ENCODE measurements at places on chromosomes 2 and 18.

- no peak for DNase-seq
Observed at GRCh38 chr2:29881089-29881730, 40.2 kb downstream of the ALK start.

GRCh38 chr2:212940816-212941215, 210.6 kb downstream of the IKZF2 start:
- DNase-seq: no peak

GRCh38 chr2:40166006-40166405, 285.9 kb downstream of the SLC8A1 start:
- DNase-seq: no peak

DNA sequence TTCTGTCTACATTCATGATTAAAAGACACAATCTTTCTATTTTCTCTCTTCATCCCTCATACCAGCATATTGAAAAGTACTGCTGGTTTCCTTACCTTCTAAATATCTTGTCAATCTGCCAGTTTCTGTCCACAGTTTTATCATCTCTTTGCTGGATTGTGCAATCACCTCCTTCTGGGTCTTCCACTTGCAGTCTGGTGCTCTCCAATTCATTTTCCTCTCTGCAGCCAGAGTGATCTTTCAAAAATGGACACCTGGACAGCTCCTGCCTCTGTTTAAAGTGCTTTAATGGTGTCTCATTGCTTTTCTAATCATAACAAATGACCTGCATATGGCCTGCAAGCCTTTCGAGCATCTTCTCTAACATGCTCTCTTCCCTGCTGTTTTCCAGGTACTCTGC, 94.0 kb downstream of the C1QL2 start:
- no peak for DNase-seq

DNA sequence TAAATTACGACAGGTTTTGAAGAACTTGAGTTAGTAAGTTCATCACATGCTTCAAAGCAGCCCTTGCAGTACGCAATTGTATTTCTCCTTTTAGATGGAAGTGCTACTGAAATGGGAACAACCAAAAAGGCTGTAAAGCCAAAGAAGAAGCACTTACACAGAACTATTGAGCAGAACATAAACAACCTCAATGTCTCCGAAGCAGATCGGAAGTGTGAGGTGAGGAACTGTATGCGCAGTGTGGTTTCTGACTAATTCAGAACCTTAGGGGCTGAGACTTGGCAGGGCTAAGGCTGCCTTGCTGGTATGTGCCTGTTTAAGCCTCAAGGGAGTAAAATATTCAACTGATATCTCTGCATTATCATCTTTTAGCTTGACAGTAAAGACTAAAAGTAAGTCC, 8.4 kb downstream of the NCAPH start:
- no peak for DNase-seq

DNA sequence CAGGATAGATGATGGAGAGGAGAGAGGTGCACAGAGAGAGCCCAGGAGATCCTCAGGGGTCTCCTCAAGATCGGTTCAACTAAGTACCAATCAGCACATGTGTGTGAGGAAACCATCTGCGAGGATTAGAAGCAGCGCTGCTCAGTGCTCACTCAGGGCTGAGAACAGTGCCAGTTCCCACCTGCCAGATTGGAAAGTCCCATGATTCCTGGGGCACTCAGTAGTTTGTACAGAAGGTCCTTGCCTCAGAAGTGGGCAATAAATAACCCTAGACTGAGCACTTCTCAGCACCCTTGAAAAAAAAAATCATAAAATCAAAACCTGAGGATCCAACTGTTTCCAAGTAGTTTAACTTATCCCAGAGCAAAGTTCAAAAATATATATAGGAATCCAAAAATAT, 53.8 kb downstream of the SEMA4F start:
- no peak for DNase-seq

DNA sequence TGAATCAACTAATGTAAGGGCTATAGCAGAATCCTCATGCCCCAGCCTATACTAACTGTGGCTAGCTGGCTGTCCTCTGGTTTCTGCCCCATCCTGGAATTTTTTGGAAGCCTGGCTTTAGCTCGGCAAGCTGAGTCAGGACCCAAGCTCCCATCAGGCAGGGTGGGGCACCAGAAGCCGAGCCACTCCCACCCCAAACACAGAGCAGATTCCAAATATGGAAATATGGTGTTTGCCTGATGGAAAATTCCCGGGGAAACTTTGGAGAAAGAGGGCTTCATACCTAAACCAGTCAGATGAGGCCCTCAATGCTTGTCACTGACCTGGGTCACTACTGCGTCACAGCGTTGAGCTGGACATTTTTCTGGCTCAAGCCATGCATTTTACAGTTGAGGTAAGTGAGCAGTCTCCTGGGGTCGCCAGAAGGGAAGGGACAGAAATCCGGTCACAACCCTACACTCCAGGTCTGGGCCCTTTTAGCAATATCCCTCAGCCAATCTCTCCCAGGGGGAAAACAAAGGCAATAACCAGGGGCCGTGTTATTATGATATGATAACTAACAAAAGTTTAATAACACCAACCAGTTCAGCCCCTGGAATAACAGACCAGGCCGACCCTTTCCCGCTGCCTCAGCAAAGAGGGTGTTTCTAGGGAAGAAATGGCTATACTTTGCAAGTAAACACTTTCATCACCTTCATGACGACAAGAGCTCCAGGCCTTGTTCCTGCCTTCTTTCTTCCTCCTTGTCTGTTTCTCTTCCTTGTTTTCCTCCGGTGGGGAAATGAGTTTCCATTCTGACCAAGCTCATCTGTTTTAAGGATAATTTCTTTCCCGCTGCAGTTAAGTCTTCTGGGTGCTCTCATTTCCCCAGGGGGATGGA, 37.7 kb downstream of the PSD4 start:
- DNase-seq: no peak

- DNase-seq: no peak
Observed at GRCh38 chr2:69720404-69720803, 21.5 kb upstream of the ANXA4 start.

GRCh38 chr18:51603551-51603950, 406.1 kb upstream of the MEX3C start:
- DNase-seq: no peak

GRCh38 chr2:88005776-88006175, 10.6 kb downstream of the RNU2-63P start:
- DNase-seq: no peak

- DNase-seq: no peak
Observed at GRCh38 chr2:96025194-96025492, 9.6 kb downstream of the GPAT2 start.

DNA sequence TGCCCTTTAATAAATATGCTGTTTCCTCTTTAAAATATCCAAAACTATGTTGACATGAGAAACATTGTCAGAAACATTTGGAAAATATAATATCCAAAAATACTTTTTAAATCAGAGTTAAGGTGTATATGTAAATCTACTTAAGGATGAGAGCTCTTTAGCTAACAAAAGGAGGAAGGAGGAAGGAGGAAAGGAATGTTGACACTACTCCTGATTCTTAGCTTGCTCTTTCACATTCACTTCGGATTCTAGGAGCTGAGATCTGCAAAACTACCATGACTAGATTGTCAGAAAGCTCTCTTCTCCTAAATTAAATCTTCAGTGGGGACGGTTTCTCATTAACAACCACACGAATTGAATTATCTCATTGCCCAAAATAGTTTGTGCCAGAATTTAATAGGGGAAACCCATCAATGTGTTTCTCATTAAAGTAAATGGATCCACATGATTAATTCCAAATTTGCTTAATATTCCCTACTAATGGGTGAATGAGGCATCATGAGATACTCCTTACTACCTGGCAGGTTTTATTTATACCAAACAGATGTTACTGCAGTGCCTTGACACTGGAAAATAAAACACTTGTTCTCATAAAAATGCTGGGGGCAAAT, 509.1 kb downstream of the MBD2 start:
- DNase-seq: no peak

DNA sequence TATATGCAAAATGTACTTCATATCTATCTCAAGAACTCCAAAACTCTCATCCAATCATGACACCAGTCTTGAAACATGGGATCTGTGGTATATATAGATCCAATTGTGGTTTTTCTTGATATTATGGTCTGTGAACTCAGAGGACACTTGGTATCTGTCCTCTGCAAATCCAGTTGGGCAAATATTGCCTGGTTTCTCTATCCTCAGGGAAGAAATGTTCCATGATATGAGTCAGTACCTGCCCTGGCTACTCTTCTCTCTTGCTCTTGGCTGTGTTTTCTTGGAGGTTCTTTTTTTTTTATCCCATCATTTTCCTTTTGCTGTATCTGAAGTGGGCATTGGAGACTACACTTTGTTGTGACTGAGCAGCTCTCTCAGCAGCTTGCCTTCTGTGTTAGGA, 10.9 kb downstream of the NBEAL1 start:
- DNase-seq: no peak

- DNase-seq: no peak
Observed at GRCh38 chr18:78368726-78369125, 610.9 kb upstream of the SALL3 start.

GRCh38 chr2:240250150-240250984, 109.9 kb upstream of the OTOS start:
- DNase-seq: no peak

DNA sequence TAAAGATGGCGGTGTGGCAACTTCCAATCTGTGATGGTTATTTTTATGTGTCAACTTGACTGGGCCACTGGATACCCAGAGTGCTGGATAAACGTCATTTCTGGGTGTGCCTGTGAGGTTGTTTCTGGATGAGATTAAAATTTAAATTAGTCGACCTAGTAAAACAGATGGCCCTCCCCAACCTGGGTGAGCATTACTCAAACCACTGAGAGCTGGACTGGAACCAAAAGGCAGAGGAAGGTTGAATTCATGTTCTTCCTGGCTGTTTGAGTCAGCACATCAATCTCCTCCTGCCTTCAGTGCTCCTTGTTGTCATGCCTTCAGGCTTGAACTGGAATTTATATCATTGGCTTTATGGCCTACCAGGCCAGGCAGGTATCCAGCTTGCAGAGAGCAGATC, 190.8 kb upstream of the RGPD4 start:
- DNase-seq: no peak

DNA sequence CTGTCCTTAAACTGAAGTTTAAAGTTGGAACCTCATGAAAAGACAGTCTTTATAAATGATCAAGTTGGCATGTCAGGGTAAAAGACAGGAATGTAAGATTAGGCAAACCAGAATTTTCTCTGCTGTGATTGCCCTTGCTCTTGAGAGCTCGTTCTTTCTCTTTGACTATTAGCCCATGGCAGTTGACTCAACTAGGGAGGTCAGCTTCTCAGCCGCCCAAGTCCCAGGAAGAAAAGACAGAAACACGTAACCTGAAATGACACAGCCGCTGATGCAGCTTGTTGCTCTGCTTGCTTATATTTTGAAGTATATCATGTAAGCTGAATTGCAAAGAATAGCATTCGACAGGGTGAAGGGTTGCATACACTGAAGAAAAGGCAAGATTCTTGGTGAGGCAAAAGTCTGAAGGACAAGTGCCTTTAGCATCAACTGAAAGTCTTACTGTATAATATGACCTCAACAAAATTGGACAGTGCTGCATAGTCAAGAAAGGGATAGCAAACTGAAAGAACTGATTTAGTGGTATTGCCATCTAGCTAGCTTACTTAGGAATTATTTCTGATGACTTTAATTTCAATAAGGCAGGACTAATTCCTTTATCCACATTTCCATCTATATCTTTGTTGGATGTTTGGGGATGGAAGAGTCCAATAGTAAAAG, 54.7 kb downstream of the ARHGAP15 start:
- DNase-seq: no peak

DNA sequence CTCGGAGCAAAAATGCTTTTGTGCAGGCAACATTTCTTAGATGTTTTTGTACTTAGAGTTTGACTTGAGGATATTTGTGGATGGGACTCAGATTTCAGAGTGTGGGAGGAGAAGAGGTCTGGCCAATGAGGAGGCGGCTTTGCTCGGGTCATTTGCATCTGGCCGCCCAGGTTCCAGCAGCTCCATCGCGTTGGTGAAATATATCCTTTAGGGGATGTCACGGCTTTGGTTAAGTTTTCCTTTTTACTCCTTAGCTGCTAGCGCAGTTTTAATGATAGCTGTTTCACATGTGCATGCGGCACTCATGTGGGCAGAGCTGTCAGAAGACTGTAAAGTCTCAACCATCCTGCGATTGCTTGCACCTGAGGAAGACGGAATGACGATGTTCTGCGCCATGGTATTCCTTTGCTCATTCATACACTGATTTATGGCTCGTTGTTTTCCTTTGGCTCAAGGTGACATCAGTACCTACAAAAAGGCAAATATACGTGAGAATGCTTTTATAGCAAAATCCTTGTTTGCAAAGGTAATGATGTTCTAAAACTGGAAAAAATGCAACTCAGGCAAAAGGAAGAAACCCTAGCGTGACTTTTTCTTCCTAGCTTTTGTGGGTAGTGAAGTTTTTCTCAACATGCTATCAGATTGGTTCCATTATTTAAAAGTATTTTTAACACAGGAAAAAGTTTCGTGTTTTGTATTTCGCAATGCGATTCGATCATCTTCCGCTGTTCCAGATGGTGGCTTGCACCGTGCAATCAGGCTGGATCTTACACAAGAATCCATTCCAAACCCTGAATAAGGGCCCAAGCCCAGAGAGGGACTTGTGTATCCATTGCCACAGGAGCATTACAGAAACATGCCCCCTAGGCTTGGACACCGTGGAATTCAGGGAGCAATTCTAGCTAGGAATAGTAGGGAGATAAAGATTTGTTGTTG, 70.5 kb upstream of the ZNF516 start:
- peak; percentile 83 for DNase-seq

DNA sequence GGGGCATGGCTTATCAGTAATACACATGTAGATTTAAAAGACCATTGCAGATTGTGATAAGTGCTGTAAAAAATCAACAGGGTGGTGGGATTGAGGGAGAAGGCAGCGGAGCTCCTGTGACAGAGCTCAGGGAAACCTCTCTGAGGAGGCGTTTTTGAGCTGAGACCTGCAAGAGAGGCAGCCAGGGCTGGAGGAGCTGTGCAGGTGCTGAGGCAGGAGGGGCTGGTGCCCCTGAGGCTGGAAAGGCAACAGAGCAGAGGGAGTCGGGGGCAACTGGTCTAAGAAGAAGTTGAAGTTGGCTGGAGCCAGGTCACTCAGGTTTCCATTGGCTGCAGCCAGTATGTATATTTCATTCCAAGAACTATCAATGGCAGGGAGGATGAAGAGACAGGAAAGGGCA, 47.6 kb downstream of the KLHL29 start:
- no peak for DNase-seq

DNA sequence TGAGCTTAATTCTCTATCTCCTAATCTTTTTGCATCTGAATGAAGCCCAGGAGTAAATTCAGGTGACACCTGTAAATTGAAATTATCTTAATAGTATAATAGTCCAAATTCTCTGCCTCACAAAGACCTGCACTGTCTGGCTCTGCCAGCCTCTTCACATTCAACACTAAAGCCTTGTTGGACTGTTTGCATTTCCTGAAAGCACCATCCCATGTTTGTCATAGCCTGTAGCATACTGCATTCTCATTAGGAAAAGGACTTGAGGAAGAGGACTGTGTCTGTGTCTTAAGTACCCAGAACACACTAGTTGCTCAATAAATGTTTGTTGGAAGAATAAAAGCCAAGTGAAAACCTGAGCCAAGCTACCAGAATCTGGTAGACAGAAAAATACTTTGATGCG, 42.9 kb upstream of the GRHL1 start:
- DNase-seq: no peak

- no peak for DNase-seq
Observed at GRCh38 chr2:10228611-10229365, 73.9 kb upstream of the HPCAL1 start.

GRCh38 chr2:28755421-28755820, 3.8 kb downstream of the PPP1CB start:
- DNase-seq: no peak

GRCh38 chr2:208006337-208006736, 19.0 kb downstream of the PLEKHM3 start:
- DNase-seq: no peak

- DNase-seq: no peak
Observed at GRCh38 chr18:51077217-51077616, 47.2 kb downstream of the SMAD4 start.

Data from urinary bladder (tissue), 4 donors.